ENCODE measurements at places on chromosomes 7 and 10.

- DNase-seq, result no peak
Measured at GRCh38 chr7:135389971-135390370, 119.9 kb downstream of the CNOT4 start.

DNA sequence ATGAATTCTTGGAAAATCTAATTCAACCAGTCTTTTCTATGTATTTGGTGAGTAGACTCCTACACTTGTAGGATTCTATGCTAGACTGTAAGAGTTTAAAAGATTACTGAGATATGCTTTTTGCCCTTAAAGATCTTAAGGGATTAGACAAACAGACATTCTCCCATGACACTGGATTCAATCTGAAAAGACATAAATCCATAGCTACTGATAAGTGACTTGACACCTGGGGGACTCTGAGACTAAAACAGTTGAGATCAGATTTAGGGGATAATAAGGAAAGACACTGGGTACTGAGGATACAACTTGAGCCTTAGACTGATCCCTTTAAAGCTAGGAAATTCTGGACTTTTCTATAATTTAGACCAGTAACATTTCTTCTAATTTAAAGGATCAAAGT is 1233.4 kb downstream of the XPNPEP1 start:
- DNase-seq, result no peak

DNA sequence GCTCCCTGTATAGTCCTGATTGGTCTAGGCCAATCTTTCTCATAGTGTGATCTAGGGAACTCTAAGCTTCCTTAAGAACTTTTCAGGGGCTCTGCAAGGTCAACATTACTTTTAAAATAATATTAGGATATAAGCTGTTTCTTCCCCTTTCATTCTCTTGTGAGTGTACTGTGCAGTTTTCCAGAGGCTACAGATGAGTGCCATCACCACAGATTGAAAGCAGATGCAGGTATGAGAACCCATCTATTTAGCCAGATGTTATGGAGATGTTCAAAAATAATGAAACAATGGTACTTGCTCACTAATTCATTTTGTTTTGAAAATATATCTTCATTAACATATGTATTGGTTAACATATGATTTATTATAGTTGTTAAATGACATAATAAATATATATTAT is 169.2 kb upstream of the SEMA3A start:
- peak; percentile 7 for DNase-seq

DNA sequence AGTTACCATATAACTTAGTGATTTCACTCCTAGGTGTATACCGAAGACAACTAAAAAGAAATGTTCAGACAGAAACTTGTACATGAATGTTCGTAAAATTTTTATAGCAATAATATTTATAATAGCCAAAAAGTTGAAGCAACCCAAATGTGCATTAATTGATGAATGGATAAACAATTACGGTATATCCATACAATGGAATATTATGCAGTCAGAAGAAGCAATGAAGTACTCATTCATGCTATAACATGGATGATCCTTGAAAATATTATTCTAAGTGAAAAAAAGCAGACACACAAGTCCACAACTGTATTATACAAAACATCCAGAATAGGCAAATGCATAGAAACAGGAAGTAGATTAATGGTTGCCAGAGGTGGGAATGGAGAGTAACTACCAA is 183.9 kb downstream of the RNLS start:
- DNase-seq, result no peak

- DNase-seq, result no peak
Measured at GRCh38 chr7:37947941-37948210, 27.4 kb downstream of the EPDR1 start.

DNA sequence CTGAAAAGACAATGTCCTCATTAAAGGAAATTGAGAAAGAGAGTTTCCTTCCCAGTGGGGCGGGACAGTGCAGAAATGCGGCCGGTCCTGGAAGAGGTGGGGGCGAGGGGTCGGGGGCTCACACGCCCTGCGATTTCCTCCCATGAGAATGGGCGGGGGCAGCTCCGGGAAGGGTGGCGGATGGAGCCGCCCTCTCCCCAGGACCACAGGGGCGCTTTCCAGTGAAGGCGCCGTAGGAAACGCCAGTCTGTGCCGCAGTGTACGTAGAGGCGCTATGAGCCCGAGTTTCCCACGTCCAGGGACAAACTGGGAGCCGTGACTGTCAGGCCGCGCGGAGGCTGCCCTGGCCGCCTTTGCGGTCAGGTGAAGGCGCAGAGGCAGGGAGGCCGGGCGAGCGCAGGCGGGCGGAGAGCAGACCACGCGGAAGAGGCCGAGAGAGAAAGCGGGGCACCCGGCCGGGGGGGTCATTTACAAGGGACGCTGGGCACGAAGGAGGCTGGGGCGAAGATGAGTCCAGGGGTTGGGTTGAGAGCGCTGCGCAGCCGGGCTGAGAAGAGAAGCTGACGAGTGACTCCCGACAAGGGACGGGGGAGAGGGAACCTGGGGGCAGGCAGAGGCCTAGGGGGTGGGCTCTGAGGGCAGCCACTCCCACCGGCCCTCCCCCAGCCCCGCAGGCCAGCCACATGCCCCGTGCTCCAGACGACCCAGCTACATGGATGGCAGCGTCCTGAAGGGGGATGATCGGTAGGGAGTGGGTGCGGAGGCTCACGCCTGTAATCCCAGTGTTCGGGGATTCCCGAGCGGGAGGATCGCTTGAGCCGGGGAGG is 45.0 kb downstream of the ALOX5 start:
- DNase-seq, result peak; percentile 91

DNA sequence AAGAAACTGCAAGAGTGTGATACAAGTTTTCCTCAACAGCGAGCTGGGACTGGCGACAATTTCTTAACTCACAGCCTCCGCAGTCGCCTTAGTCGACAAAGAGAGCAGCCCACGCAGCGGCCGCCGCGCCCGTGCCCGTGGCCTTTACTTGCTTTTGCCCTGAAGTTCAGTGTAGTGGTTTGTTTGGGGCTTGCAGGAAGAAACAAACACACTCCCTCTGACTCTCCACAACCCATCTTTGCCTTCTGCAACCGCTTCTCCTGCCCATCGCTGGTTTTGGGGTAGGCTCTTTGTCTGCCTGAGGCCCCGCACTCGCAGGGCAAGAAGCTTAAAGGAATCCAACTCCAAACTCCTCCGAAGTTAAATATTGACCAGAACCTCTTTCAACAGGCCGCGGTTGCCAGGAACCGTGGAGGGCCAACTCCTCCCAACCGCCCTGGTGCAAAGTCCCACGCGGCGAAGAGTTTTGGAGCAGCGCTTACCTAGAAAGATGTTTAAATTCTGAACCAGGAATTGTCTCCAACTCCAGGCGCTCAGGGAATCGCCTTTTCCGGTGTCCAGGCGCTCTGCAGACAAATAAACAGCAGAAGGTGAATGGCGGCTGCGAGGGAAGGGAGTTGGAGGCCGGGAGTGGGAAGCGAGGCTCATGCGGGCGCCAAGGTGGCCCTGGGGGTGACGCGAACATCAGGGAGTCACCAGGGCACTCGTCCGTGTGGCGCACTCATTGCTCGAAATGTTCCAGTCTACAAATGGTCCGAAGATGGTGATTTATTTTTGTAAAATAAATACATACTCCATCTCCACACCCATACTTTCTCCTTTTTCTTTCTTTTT is 8.3 kb downstream of the HOXA4 start:
- DNase-seq, result no peak

DNA sequence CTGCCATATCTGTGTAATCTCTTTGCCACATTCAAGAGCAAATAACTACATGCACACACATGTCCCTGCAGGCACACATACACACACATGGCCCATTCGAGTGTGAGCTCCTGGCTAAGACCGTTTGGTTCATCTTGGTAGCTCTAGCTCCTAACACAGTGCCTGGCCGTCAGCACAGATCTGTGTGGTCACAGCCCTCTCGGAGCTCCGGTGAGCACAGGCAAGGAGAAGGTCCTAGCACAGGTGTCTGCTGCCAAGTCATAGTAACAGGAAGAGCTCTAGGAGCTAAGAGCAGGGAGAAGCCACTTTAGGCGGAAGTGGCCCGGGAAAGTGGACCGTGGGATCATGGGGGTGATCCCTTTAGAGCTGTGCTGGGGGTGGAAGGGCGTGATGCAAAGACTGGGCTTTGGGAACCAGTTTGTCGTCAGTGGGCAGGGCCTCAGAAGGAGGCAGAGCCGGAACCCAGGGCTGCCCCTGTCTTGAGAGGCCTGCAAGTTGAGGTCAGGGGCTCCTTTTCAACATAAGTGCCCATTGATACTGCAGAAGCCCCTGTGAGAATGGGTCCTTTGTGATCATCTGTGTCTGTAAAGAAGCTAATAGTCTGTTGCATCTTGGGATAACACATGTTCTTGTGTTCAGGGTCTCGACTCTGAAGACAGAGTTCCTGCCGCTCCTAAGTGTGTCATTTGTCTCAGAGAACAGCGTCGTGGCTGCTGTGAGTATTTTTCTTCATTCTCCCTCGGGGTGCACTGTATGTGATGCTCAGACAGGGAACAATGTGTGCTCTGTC is 16.6 kb upstream of the ARPC1B start:
- no peak for DNase-seq

GRCh38 chr7:2163600-2164555 is 68.9 kb downstream of the MAD1L1 start:
- DNase-seq, result peak; percentile 72

DNA sequence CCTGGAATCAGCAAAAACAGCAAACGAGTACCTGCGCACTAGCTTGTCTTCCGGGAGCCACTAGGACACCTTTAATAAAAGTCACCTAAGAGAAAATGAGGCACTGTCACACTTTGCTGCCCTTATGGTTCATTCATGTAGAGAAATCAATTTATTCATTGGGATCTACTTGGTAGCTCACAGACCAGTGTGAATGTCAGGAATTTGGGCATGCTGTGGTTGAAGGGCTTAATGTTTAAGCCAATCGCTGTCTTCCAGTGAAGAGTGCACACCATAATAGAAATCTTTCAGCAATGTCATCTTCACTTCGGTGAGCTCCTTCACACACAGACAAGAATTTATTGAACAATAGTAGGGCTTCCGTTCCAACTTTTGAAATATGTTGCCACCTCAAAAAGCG is 65.1 kb downstream of the MARCHF5 start:
- no peak for DNase-seq

- no peak for DNase-seq
Measured at GRCh38 chr10:48649349-48649944, 35.2 kb upstream of the WDFY4 start.

- DNase-seq, result no peak
Measured at GRCh38 chr10:3241274-3241921, 68.8 kb upstream of the PITRM1 start.

DNA sequence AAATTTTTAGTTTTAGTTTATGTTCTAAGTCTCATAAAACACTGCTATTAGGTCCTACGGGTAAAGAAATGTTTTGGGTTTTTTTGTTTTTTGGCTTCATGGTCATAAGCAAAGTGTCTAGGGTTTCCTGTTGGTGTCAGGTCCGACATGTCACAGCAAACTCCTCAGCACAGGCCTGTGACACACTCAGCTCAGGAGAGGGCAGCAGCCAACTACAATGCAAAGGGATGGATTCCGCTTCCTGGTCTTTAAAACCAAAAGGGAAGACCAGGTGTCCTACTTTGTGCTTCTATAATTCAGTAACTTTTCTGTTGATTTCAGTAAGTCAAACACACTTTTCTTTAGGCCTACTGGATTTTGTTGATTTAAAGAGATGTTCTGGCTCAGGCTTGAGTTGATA is 83.8 kb upstream of the MACROH2A2 start:
- peak; percentile 45 for DNase-seq

GRCh38 chr7:132399367-132399766 is 176.9 kb downstream of the PLXNA4 start:
- DNase-seq, result no peak

- no peak for DNase-seq
Measured at GRCh38 chr7:134690614-134691504, 44.2 kb downstream of the BPGM start.

- no peak for DNase-seq
Measured at GRCh38 chr10:3324612-3325038, 152.0 kb upstream of the PITRM1 start.

DNA sequence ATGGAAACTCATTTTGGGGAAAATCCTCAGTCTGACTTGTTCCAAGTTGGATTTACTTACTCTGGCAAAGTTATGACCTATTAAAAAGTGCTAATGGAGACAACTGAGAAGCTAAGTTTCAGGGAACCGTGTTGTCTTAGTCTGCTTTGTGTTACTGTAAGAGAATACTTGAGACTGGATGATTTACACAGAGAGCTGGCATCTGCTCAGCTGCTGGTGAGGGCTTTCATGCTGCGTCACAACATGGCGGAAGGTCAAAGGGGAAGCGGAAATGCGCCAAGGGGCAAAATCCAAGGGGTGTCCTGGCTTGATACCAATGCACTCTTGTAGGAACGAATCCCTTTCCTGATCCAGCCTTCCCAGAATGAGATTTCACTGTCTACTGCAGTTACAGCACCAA is 46.4 kb downstream of the MTURN start:
- DNase-seq, result no peak

GRCh38 chr10:98949306-98949705 is 286.3 kb downstream of the HPSE2 start:
- DNase-seq, result no peak

- DNase-seq, result no peak
Measured at GRCh38 chr7:74025146-74025545, 2.8 kb upstream of the ELN start.

DNA sequence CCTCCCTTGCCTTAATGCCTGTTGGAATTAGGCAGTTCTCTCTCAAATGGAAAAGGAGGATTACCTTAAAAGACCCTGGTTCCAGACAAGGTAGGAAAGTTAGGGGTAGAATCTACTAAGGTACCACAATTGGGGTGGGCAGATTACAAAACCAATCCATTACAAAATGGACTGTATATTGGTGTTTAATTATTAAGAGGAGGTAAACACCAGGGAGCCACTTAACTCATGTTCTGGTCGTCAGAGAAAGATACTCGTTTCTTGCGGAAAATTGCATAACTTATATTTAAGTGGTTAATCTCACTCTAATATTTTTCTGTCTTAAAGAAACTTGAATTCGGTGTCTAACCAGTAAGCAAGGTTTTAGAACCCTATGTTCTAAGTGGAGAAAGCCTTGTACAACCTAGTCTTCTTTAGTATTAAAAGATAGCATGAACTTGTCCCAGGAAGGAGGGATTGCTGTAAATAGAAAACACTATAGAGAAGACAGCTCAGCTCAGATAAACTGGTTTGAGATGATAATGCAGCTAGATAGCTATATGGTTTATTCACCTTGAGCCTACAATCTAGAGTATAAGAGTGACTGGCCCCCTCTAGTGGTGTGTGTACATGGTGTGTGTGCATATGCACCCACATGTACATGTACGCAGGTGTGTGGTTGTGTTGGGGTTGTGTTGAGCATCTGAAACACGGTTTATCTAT is 58.0 kb upstream of the STRIP2 start:
- DNase-seq, result peak; percentile 52

- no peak for DNase-seq
Measured at GRCh38 chr7:2945171-2945570, 98.5 kb downstream of the CARD11 start.

All from SK-N-SH (cell line).